Metanephros (tissue), 2 donors: ENCODE measurements at places on chromosomes 5 and 9. TPM values are rescaled to one million over a fixed set of nuclear protein-coding genes. Genes with fewer than 3 reads are reported as not detected.

Gene CDKN2A
- total RNA-seq = 0.12 TPM

Gene SLF1
- 11.3 TPM for total RNA-seq

Gene JADE2
- total RNA-seq = 26.9 TPM

Gene HACD4
- 2.6 TPM for total RNA-seq

Gene SLC45A2
- 0.23 TPM for total RNA-seq

Gene FBXO10
- 15.2 TPM for total RNA-seq

Gene FRRS1L
- 3.7 TPM for total RNA-seq

Gene CDH9
- total RNA-seq = 10.2 TPM

Gene LEAP2
- total RNA-seq = 5.3 TPM

Gene TMEFF1
- total RNA-seq = 9.9 TPM

Gene IL5
- not detected for total RNA-seq

Gene PCDHAC1
- 1.2 TPM for total RNA-seq

Gene CYLC2
- total RNA-seq = not detected

Gene CDKN2B
- 0.29 TPM for total RNA-seq

Gene IFNE
- total RNA-seq = not detected

Gene PCDHGA10
- total RNA-seq = 9.1 TPM

Gene SLC6A7
- total RNA-seq = 0.06 TPM

Gene ELOVL7
- 18.4 TPM for total RNA-seq

Gene CEP120
- 19.2 TPM for total RNA-seq

Gene TMEM252
- total RNA-seq = 5.7 TPM

Gene RPS14
- total RNA-seq = 2,051 TPM

Gene P4HA2
- 28.6 TPM for total RNA-seq

Gene TRAF1
- 5.2 TPM for total RNA-seq

Gene SPATA24
- 5.5 TPM for total RNA-seq

Gene ALDH1B1
- 25.5 TPM for total RNA-seq
